Dermis blood vessel endothelial cell (primary cell): ENCODE measurements at places on chromosomes 5 and 9. TPM values are rescaled to one million over a fixed set of nuclear protein-coding genes. Genes with fewer than 3 reads are reported as not detected.

The LCNL1 gene
- total RNA-seq = not detected in 2 replicates

The SLC4A9 gene
- not detected in 2 replicates for total RNA-seq

The SLC36A3 gene
- total RNA-seq = not detected in 2 replicates

The GABBR2 gene
- total RNA-seq = 0.68 and 1.7 TPM in 2 replicates

The CCL21 gene
- 1.4 and 2.5 TPM in 2 replicates for total RNA-seq

The PTPA gene
- 80.0 and 145 TPM in 2 replicates for total RNA-seq

The ARL15 gene
- 70.6 and 82.2 TPM in 2 replicates for total RNA-seq

The AQP3 gene
- total RNA-seq = under 0.01 and 0.51 TPM in 2 replicates

The QRFP gene
- not detected in 2 replicates for total RNA-seq

The GLDC gene
- total RNA-seq = 3.2 and 10.0 TPM in 2 replicates

The PCDHGA8 gene
- total RNA-seq = 0.74 and 1.4 TPM in 2 replicates

The ORM2 gene
- total RNA-seq = not detected in 2 replicates

The SLC22A4 gene
- 4.7 and 4.8 TPM in 2 replicates for total RNA-seq

The RECK gene
- total RNA-seq = 22.0 and 37.5 TPM in 2 replicates

The ADCY2 gene
- total RNA-seq = not detected in 2 replicates

The PCDHGB3 gene
- 3.6 and 3.7 TPM in 2 replicates for total RNA-seq

The LCN9 gene
- total RNA-seq = not detected in 2 replicates

The PSMB7 gene
- total RNA-seq = 180 and 183 TPM in 2 replicates

The CDK7 gene
- 35.9 and 62.5 TPM in 2 replicates for total RNA-seq

The TUSC1 gene
- total RNA-seq = 9.4 and 13.1 TPM in 2 replicates

The RBM22 gene
- total RNA-seq = 31.3 and 35.9 TPM in 2 replicates

The CORO2A gene
- 1.0 and 1.7 TPM in 2 replicates for total RNA-seq

The SAXO1 gene
- total RNA-seq = not detected in 2 replicates

The HAVCR2 gene
- total RNA-seq = under 0.01 and 0.09 TPM in 2 replicates

The SLC45A2 gene
- total RNA-seq = 0.09 TPM in 1 of 2 replicates, not detected in the other

The CAMK4 gene
- total RNA-seq = under 0.01 and 0.28 TPM in 2 replicates

The NTNG2 gene
- total RNA-seq = 0.05 TPM in 1 of 2 replicates, not detected in the other

The WNK2 gene
- total RNA-seq = not detected in 2 replicates

The AQP7 gene
- not detected in 2 replicates for total RNA-seq

The ISL1 gene
- total RNA-seq = not detected in 2 replicates

The KCTD16 gene
- total RNA-seq = under 0.01 and 0.05 TPM in 2 replicates

The SMIM15 gene
- 58.7 and 83.1 TPM in 2 replicates for total RNA-seq

The STX17 gene
- 21.6 and 23.1 TPM in 2 replicates for total RNA-seq

The ARID3C gene
- total RNA-seq = 0.09 and 0.51 TPM in 2 replicates

The C5orf46 gene
- total RNA-seq = not detected in 2 replicates

The SLCO4C1 gene
- total RNA-seq = 0.14 and 0.17 TPM in 2 replicates

The FAM78A gene
- total RNA-seq = 9.9 and 12.4 TPM in 2 replicates

The CNTFR gene
- total RNA-seq = not detected in 2 replicates

The LOX gene
- total RNA-seq = 88.2 and 100 TPM in 2 replicates

The CAVIN4 gene
- total RNA-seq = 1.7 and 2.3 TPM in 2 replicates
